ENCODE measurements at places on chromosomes 7 and 10.

DNA sequence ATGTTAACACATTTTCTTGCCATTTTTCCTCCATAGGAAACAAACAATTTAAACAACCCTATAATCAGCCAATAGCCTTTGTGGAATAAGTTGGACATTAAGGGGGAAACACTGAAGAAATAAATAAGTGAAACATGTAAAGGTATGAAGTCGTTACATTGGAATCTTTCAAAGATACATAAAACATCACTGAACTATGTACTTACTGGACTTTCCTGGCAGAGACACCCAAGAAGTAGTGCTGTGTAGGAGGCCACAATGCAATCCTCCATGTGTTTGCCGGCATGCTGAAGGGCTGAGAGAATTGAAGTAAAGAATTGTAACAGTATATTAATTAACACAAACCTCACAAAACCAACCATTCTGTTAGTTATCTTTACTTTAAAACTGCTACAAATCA is 76.5 kb upstream of the GRID1 start:
- DNase-seq = no peak

GRCh38 chr10:33421789-33422462 is 87.5 kb upstream of the NRP1 start:
- no peak for DNase-seq

DNA sequence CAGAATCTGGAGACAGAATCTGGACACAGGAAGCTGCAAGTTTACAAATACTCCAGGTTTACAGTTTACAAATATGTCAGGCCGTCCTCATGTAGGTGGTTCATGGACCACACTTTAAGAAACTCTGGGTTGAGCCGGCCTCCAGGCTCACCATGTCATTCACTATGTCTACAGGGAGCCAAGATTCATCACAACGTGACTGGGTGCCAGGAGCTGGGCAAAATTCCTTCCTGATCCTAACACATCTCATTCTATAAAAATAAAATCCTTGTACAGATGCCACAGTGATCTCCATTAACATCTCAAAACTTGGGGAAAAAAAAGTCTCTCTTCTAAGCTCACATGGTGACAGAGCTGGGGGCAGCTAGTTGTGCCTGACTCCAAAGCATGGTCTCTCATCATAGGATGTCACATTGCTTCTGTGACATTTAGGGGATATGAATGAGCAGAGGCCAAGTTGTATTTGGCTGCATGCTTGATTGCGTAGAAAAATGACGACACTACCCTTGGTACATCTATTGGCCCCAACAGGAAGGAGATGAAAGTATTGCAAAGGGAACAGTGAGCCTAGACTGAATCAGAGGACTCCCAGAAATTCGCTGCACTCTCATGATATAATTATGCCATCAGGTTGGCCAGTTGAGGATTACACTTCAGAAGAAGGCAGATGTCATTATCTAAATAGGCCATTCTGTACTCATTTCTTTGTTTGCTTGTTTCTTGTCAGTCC is 35.9 kb downstream of the MTURN start:
- no peak for DNase-seq

- DNase-seq = no peak
These were observed 7.1 kb upstream of the MGMT start for GRCh38 chr10:129459762-129460539.

DNA sequence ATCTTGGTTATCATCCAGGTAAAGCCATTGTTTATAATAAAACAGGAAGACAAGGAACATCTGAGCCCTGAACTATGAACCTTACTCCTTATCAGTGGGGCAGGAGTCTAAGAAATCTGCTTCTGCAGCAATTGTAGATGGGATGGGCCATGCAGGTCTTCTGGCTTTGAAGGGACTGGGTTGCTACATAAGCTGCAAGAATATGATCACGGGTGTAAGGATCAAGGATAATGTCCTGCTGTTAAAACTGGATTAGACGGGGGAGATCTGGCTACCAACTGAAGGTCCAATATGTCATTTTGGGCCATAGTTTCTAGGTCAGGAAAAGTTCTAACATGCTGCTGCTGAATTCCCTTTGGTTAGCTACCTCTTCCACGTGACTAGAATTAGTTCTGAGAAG is 1363.4 kb upstream of the CELF2 start:
- DNase-seq = no peak

DNA sequence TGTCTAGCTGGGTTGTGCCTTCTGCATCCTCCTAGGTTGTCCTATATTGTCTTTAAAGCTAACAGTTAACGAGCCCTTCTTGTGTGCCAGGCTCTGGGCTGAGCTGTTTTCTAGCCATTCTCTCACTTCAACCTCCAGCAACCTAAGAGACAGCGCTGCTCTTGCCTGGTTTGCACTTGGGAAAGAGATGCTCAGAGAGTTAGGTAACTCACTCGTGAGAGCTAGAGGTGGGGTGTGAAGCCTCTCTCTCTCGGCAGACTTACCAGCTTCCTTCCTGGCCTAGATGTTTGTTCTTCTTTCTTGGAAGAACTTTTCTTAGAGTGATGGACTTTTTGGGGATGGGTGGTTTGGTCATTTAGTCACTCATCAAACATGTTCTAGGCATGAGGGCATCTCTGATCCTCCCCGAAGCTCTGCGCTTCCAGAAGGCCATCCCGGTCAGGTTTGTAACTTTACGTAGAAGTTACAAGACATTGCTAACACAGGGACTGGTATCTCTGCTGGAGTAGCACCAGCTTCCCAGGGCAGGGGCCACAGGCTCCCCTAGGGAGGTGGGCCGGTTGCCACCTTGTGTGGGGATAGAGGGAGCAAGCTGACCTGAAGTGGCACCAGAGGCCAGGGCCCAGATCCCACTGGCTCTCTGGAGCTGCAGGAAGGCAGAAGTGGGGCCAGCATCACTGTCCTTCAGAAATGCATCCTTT is 14.3 kb downstream of the TSPAN15 start:
- no peak for DNase-seq

GRCh38 chr10:59068581-59069191 is 107.8 kb upstream of the PHYHIPL start:
- DNase-seq = no peak

DNA sequence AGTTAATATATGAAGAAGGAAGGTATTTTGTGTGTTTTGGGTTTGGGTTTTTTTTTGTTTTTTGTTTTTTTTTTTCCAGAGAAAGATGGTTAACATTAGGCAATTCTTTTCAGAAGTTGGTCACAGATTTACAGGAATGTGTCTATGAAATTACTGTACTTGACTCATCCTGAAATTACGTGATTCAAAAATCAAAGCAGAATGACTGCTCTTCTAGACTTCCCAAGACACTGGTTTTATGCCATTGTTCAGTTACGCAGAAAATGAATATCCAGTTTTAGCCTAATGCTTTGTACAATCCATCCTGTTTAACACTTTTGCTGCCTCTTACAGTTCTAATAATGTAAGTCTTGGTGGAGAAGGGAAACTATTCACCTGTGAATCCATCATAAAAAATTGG is 39.7 kb upstream of the CELF2 start:
- DNase-seq = no peak

- DNase-seq = no peak
These were observed 61.2 kb downstream of the SH3PXD2A start for GRCh38 chr10:103793920-103794883.

DNA sequence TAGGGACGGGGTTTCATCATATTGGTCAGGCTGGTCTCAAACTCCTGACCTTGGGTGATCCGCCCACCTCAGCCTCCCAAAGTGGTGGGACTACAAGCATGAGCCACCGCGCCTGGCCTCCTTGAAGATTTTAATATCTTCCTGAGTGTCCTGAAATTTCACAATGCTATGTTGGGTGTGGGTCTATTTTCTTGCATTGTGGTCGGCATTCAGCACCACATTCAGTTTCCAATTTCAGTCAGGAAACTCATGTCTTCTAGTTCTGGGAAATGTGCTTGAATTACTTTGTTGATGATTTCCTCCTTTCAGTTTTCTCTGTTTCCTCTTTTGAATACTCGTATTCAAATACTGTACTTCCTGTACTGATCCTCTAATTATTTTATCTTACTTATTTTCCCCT is 49.3 kb upstream of the IL6 start:
- DNase-seq = peak; percentile 16

DNA sequence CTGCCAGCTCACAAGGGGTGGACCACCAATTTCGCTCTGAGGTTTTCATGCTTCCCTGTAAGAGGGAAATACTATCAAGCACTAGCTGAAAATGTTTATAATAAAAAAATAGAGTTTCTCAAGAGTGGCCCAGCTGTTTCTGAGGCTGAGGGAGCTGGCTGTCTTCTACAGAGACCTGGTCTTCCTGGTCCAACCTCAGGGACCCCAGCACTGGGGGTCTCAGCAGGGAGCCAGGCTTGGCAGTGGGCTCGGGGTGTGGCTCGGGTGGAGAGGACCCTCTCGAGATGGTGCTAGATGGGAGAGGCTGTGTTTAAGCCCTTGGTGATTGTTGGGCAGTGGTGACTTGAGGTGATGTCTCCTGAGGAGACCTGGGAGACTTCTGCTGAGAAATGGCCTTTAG is 87.3 kb upstream of the SHH start:
- DNase-seq = no peak

DNA sequence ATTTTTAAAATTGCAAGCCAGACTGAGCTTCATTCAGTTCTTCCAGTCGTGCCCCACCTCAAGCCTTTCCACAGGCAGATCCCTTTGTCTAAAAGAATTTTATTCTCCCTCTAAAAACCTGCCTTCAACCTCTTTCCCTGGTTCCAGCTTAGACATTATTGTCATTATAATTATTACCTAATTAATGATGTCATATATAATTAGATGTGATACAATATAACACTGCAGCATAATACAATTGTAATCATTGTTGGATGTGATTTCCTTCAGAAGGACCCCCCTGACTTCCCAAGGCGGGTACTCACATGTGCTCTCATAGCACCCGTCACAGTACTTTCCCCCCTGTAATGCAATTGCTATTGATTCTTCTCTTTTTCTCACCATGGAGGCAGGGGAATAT is 88.6 kb downstream of the GPAM start:
- no peak for DNase-seq

DNA sequence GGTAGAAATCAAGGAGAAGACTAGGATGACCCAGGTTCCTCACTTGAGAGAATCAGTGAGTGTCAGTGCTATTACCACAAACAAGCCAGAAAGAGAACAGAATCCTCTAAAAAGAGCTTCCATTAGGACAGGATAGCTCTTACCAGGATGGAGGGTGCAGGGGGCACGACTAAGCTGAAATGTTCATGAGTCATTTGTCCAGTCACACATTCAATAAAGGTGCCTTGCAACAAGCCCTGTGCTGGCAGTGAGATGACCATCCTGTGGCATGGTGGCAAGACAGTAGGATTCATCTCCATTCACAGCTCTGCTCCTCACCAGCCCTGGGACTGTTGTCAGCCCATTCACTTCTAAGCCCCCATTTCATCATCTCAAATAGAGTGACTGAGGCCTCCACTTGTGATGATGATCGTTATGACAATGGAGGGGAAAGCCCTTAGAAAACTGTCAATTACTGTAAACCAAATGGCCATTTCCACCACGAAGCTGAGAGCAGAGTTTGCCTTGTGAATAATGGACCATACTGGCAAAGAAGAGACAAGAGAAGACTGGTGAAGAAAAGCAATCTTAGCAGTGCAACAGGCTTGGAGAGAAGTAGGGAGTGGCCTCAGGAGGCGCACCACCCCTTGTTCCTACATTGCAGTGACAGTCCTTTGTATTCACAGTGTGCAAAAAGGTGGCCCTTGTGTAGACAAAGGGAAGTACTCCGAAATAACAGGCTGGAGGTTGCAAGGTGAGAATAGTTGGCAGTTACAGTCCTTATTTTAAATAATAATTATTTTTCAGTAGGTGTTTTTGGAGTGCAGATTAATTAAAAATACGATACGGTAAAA is 9.0 kb upstream of the WIPF3 start:
- no peak for DNase-seq

Data from adrenal gland (tissue), 19 donors.